ENCODE measurements at places on chromosomes 2 and 18.

- DNase-seq, result no peak
These were observed 204.5 kb upstream of the ARL4C start for GRCh38 chr2:234701421-234701820.

DNA sequence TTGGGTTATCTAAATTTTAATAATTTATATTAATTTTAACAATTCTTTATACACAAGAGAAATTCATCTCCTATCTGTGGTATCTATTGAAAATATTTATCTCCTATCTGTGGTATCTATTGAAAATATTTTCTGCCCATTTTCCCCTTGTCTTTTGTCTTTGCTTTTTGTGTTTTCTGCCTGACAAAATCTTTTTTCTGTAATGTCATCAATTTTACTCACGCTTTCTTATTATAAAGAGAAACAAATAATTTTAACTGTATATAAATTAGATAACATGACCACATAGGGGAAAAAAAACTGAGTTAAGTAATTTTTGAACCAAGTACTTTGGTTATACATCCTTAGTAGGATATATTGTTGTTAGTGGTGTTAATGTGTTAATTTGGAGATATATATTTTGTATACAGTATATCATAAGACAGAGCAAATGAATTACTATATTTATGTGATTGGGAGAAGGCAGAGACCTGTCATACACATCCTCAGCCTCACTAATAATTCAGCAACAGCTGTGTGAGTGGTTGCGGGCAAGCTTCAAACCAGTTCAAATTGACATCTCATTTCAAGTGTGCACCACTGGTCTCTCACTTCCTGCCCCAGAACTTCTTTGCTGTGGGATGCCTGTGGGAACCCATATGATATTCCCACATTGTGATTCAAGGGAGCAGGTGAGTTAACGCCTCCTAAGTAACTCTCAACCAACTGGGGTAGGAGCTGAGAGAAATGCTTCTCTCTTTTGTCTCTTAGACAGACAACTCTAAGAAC, 292.4 kb downstream of the SP3 start:
- DNase-seq, result no peak

DNA sequence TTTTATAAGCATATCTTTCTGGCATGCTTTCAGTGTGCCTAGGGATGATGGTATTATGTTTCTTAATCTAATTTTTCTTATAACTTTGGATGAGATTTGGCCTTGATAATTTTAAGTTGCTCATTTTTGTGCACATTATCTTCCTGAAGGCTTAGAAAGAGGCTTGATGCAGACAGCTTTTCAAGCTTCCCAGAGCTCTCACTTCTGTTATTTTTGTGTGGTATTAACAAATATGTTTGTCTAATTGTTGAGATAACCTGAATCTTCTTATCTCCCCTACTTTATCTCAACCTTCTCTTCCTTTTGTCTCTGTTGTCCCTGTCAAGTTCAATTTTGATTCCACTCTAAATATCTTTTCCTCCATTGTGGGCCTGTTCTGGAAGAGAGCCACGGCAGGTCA, 113.2 kb upstream of the LRRTM1 start:
- no peak for DNase-seq

GRCh38 chr18:52570975-52571374, 231.0 kb downstream of the DCC start:
- no peak for DNase-seq

- DNase-seq, result no peak
These were observed 14.7 kb upstream of the TTC32 start for GRCh38 chr2:19916385-19916950.

DNA sequence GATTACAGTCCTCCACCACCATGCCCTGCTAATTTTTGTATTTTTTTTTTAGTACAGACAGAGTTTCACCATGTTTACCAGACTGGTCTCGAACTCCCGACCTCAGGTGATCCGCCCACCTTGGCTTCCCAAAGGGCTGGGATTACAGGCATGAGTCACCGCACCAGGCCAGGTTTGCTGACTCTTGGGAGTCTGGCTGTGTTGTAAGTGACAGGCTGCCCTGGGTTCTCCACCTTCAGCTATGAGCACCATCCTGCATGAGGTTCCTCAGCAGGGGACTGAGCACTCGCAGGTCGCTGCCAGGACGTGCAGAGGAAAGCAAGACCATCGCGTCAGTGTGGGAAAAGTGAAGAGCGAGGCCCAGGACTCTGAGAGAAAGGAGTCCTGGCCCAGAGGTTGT, 112.6 kb upstream of the NDUFV2 start:
- DNase-seq, result no peak

Data from stimulated activated CD4-positive, alpha-beta T cell treated with anti-CD3 and anti-CD28 coated beads, Interleukin-1b, Interleukin-23, amount 100 ng/mL, for 1 hour (primary cell).